ENCODE measurements at places on chromosomes 7 and 10. TPM values are rescaled to one million over a fixed set of nuclear protein-coding genes. Genes with fewer than 3 reads are reported as not detected.
A peak's percentile ranks its signal among the peaks of the same experiment; 100 is the strongest.

GLI3 gene
- total RNA-seq, result 17.2 TPM

- no peak for DNase-seq
Observed at GRCh38 chr10:95693071-95693667, 558 bp downstream of the TCTN3 start.

NANOS1 gene
- total RNA-seq, result 4.1 TPM

DNA sequence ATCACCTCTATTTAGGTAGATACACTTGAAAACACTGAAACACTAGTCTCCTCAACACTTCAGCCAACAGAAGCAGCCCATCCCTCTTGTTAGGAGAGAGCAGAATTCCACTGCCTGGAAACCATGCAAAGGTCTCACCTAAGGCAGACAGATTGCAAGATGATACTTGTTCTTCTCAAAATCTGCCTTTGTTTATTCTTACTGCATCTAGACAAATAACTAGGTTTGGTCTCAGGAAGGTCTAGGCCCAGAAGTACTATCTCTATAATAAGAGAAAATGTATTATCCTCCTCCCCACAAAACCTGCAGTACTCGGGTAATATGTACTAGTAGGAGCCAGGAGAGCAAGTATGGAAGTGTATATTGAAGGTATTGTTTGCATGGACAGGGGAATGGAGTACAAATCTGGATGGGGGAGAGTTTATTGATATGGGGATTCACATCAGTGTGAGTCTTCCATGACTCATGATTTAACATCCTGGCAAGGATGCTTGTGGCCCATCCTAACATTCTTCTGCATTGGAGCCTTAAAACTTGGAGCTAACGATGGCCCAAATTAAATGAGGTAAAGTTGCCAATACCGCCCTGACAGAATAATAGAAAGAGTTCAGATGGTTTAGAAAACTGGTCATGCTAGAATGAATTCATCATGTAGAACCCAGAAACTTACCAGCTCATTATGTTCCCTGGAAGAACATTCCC is 109.2 kb downstream of the EPC1 start:
- DNase-seq, result no peak

DNA sequence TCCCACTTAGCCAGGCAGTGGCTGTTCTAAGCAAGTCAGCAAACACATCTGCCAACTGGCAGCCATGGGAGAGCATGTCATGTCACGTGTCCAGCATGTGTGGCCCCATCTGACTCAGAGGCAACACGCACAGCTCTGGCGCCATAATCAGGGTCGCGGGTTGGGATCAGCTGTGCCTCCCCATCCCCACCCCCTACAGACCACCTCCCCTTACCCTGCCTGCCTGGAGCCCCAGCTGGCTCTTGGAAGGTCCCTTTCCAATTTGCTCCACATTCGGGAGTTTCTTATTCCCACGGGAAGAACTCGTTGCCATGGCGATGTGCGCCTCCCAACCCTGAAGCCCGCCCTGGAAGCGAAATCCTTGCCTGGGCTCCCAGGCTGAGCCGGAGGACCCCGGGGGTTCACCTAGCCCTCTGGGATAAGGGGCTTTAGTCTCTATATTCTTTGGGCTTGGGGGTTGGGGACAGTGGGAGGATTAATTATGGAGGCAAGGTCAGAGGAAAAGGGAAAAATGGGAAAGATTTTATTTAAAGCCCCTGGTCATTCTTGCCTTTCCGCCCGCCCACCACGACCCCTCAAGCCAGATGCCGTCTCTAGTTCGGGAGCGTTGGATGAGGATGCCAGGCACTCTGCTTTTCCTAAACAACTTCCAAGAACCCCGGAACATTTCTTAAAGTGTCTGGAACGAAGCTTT is 283.7 kb downstream of the ZEB1 start:
- DNase-seq, result peak; percentile 96

APBB1IP gene
- total RNA-seq, result 3.3 TPM

GRCh38 chr7:19957664-19958063 is 184.2 kb upstream of the TMEM196 start:
- DNase-seq, result no peak

- no peak for DNase-seq
Observed at GRCh38 chr10:73817826-73818225, 6.4 kb upstream of the NDST2 start.

DNA sequence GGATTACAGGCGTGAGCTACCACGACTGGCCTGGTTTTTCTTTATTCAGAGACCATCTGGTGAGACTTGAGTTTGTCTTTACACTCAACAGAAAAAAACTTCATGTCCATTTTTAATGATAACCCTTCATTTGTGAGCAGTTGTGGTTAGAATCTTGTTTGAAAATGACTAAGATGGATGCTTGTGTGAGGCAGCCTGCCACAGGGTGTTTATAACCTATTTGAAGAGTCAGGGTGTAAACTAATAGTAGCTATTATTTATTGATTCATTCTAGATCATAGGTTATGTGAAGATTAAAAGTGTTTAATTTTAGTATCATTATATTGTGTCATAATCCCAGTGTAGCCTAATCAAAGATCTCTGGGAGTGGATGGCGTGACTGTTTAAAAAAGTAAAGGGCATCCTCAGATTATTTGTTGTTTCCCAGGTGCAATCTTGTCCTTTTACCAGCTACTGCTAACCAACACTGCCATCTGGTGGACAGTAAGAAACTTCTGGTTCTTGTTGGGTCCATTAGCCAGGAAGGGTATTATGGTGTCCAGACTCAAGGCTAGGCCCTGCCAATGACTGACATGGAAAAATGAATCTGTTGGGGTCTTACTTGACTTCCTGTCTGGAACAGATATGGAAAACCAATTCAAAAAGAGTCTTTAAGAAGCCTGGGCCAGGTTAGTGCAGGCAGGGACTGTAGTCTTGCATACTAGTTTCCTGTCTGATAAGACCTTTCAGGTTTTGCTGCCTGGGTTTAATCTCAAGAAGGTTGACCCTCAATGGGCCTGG is 24.9 kb downstream of the NRBF2 start:
- DNase-seq, result no peak

SND1 gene
- 71.3 TPM for total RNA-seq

GFRA1 gene
- total RNA-seq, result 115 TPM

GBX1 gene
- not detected for total RNA-seq

GRCh38 chr7:93890464-93891068 is at the start of gene TFPI2:
TSS of gene TFPI2 (minus strand) at chr7:93890753. CDS start at chr7:93890678, 75 bp downstream.
- DNase-seq, result peak; percentile 69
